ENCODE measurements at places on chromosomes 6 and 20. TPM values are rescaled to one million over a fixed set of nuclear protein-coding genes. Genes with fewer than 3 reads are reported as not detected.

DNA sequence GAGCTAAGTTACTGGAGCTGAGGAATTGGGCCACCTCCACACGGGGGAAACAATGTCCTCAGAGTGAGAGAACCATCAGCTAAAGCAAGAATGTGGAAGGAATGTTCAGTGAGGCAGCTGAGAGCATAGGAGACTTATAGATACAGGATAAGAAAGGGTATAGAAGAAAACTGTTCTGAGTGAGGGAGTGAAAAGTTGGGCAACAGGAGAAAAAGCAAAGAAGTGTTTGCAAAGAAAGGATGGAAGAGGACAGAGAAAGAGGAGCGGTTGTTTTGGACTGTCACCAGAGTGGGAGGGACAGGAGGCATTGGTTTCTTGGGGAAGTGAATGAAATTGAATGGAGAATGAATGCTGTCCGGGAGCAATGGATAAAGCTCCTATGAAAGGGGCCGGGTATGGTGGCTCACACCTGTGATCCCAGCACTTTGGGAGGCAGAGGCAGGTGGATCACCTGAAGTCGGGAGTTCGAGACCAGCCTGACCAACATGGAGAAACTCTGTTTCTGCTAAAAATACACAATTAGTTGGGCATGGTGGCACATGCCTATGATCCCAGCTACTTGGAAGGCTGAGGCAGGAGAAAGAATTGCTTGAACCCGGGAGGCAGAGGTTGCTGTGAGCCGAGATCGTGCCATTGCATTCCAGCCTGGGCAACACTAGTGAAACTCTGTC lies 296.5 kb downstream of the ADGB start:
- no peaks in the 10 kb centered on the region for H3K27me3 ChIP-seq
- H3K4me1 ChIP-seq: no peaks in the 10 kb centered on the region
- H3K36me3 ChIP-seq: no peaks in the 10 kb centered on the region
- no peak for DNase-seq

The CLPSL1 gene
- not detected for total RNA-seq

DNA sequence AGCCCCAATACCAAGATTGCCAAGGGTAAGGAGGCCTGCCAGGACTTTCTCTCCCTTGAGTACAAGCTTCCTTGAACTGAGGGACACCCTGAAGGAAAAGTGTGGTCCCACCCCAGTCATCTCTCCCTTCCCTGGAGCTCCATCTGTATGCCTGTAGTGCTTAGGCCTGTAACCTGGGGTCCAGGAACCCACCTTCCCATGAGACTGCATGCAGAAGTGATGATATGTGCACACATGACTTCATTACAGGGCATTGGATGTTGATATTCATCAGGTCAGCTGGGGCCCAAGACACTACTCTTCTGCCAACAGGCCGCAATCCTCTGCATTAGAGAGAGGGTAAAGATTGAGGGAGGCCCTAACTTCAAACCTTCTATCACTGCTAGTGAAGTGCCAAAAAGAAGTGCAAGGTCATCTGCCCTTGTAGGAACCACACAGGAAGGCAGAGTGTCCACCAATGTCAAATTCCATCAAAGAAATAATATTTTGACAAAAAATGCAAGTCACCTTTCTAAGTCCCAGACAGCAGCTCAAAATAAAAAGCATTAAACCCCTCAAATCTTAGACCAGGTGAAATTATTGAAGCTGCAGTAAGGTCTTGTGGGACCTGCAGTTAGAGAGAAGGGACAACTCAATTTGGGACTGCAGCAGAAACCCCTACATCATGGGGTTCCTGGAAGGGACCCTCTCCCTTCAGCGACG lies 5.1 kb downstream of the HLA-F start:
- no peak for DNase-seq
- no peak overlapping the region for H3K4me3 ChIP-seq
- no peak overlapping the region for H3K27ac ChIP-seq
- H3K4me1 ChIP-seq: no peaks in the 10 kb centered on the region
- H3K27me3 ChIP-seq: no peaks in the 10 kb centered on the region
- peaks cover 47% of the 10 kb centered on the region for H3K36me3 ChIP-seq

The TRAPPC3L gene
- total RNA-seq: 0.20 TPM

The HLA-DOA gene
- total RNA-seq: 1.8 TPM

- no peaks in the 10 kb centered on the region for H3K4me1 ChIP-seq
- no peaks in the 10 kb centered on the region for H3K27me3 ChIP-seq
- no peak overlapping the region for H3K4me3 ChIP-seq
- DNase-seq: no peak
- H3K36me3 ChIP-seq: no peaks in the 10 kb centered on the region
These were observed 571.6 kb upstream of the NOX3 start for GRCh38 chr6:156027248-156027626.

Data from heart right ventricle (tissue), 16 donors.